Large intestine (tissue), 12 donors: ENCODE measurements at places on chromosomes 16 and 17. TPM values are rescaled to one million over a fixed set of nuclear protein-coding genes. Genes with fewer than 3 reads are reported as not detected.

HCRT gene
- 0.13 TPM for polyA plus RNA-seq

SPATA22 gene
- not detected for polyA plus RNA-seq

SOX15 gene
- polyA plus RNA-seq: 2.0 TPM

- DNase-seq: no peak
Observed at GRCh38 chr17:75265614-75266315, 4.1 kb downstream of the MRPS7 start.
